ENCODE measurements at places on chromosomes 2 and 18.

- no peak for DNase-seq
Measured at GRCh38 chr18:44792456-44793061, 111.9 kb downstream of the SETBP1 start.

DNA sequence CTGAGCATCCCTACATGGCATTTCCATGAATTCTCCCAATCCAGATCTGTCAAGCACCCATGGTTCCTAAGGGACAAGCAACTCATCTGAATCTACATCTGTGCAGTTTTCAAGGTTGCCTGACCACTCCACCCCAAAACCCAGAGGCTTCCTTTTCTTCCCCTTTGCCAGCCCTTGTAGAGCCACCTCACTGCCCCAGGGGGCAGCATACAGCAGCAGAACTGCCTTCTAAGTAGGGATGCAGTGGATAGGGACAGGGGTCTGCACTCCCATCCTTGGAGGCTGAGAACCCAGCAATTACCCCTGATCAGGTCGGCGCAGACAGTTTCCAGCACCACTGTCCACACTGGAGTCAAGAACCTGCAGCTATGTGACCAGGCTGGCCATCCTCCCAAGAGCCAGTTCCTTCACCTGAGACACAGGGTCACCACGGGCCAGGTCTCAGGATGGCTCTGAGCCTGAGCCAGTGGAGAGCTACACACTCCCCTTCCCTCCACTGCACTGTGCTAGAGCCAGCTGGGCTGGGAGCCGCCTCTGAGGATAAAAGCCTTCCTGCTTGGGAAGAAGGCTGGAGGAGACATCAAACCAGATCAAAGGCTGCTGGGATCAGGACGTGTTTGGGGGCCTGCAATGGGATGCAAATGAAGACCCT, 283.1 kb downstream of the CELF4 start:
- DNase-seq, result no peak

DNA sequence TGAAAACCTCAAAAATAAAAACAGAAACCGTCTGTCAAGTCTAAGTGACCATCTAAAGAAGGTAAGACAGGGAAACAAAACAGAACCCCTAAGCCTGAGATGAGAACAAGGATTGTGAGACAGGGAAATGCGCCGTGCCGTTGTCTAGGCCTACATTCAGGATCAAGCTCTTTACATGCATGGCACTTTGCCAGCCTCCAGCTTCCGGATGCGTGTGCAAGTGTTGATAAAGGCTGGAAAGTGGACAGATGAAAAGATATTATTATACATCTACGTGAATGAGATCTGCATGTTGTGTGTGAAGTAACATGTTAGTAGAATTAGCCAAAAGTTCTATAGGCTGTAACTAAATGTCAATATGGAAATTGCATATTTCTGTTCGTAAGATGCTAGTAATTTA, 28.6 kb upstream of the TMEM87B start:
- no peak for DNase-seq

- no peak for DNase-seq
Measured at GRCh38 chr2:139773720-139774277, 993.6 kb upstream of the NXPH2 start.
